ENCODE measurements at places on chromosomes 5 and 9.
A peak's percentile ranks its signal among the peaks of the same experiment; 100 is the strongest.

- H3K27me3 ChIP-seq, result no peaks in the 10 kb centered on the region
- peaks cover 3% of the 10 kb centered on the region for H3K4me1 ChIP-seq
- H3K4me3 ChIP-seq, result no peak overlapping the region
Observed at GRCh38 chr5:61389609-61390008, 57.6 kb downstream of the ZSWIM6 start.

DNA sequence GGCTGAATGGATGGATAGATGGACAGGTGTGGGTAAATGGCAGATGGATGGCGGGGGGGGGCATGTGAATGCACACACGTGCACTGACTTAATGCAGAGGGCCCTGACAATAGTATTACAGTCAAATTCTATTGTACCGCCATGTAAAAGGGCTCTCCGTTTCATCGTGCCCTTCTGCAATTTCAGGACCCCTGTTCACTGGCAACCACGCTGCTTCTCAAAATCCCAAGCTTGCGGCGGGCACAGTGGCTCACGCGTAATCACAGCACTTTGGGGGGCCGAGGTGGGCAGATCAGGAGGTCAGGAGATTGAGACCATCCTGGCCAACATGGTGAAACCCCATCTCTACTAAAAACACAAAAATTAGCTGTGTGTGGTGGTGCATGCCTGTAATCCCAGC, 211.4 kb downstream of the BNC2 start:
- no peaks in the 10 kb centered on the region for H3K36me3 ChIP-seq
- H3K27ac ChIP-seq, result no peak overlapping the region
- H3K27me3 ChIP-seq, result no peaks in the 10 kb centered on the region
- no peaks in the 10 kb centered on the region for H3K4me1 ChIP-seq
- no peak for DNase-seq

- no peaks in the 10 kb centered on the region for H3K36me3 ChIP-seq
- H3K4me3 ChIP-seq, result no peak overlapping the region
- no peaks in the 10 kb centered on the region for H3K4me1 ChIP-seq
- H3K27me3 ChIP-seq, result no peaks in the 10 kb centered on the region
Observed at GRCh38 chr5:16493261-16493660, 27.7 kb upstream of the ZNF622 start.

GRCh38 chr9:71737455-71737854, 30.9 kb downstream of the CEMIP2 start:
- H3K27me3 ChIP-seq, result no peaks in the 10 kb centered on the region
- peaks cover 17% of the 10 kb centered on the region for H3K4me1 ChIP-seq
- peaks cover 50% of the 10 kb centered on the region for H3K36me3 ChIP-seq
- H3K4me3 ChIP-seq, result no peak overlapping the region
- H3K27ac ChIP-seq, result no peak overlapping the region

DNA sequence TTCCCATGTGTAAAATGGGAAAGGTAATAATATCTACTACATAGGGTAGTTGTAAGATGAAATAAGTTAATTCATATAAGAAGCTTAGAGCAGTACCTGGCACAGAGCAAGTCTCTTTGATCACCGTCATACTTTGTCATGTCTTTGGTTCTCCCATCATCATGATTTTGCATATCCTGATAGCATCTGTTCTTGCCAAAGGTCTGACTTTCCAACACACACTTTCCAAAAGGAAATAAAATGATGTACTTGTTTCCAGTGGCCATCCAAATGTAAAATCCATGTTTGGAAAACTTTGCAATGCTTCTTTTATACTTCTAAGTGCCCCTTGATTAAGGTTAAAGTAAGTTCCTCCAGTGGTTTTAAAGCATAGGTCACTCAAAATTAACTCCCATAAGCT, 266.9 kb upstream of the PTGER4 start:
- no peak overlapping the region for H3K4me3 ChIP-seq
- H3K36me3 ChIP-seq, result no peaks in the 10 kb centered on the region
- peaks cover 10% of the 10 kb centered on the region for H3K4me1 ChIP-seq

GRCh38 chr5:57199866-57200265, 26.0 kb downstream of the GPBP1 start:
- no peak overlapping the region for H3K4me3 ChIP-seq
- peaks cover 19% of the 10 kb centered on the region for H3K36me3 ChIP-seq
- H3K4me1 ChIP-seq, result peaks cover 55% of the 10 kb centered on the region
- no peaks in the 10 kb centered on the region for H3K27me3 ChIP-seq

DNA sequence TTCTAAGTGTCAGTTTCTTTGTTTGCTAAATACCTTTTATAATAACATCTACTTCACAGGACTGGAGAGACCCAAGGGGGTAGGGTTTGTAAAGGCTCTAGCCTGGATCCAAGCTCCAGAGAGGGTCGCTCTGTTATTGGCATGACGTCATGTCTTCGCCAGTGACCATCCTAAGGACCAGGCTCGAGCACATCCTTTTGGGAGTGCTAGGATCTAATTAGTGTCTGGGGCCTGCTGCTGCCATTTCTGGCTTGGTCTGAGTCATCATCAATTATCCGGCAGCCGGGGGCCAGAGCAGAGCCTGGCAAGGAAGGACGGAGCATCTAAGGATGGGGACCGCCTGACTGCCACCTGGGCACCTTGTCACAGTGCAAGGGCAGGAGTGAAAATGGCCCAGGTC, 153.0 kb downstream of the NSG2 start:
- no peaks in the 10 kb centered on the region for H3K4me1 ChIP-seq
- no peak for DNase-seq
- no peak overlapping the region for H3K27ac ChIP-seq
- no peaks in the 10 kb centered on the region for H3K27me3 ChIP-seq

DNA sequence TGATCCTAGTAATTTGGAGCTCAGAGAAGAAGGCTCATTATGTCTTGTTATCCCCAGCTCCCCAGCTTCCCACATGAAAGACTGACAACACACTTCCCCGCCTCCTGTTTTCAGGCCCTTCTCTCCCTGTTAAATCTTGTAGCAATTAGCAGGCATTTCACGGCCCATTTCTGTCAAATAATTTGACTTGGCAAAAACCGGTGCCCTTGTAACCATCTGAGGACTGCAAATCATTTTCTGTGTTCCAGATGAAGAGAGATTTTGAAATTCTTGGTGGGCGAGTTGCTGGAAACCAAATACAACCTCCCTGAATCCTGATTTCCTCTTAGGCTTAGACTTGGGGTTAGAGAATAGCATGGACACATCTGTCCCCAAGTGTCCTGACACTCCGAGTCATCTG, 109.7 kb downstream of the MSX2 start:
- DNase-seq, result no peak
- H3K4me1 ChIP-seq, result no peaks in the 10 kb centered on the region
- no peaks in the 10 kb centered on the region for H3K27me3 ChIP-seq
- H3K36me3 ChIP-seq, result no peaks in the 10 kb centered on the region

GRCh38 chr9:128405780-128406171, 14.9 kb upstream of the CERCAM start:
- no peaks in the 10 kb centered on the region for H3K36me3 ChIP-seq
- peaks cover 6% of the 10 kb centered on the region for H3K4me1 ChIP-seq
- no peak overlapping the region for H3K4me3 ChIP-seq
- DNase-seq, result no peak

DNA sequence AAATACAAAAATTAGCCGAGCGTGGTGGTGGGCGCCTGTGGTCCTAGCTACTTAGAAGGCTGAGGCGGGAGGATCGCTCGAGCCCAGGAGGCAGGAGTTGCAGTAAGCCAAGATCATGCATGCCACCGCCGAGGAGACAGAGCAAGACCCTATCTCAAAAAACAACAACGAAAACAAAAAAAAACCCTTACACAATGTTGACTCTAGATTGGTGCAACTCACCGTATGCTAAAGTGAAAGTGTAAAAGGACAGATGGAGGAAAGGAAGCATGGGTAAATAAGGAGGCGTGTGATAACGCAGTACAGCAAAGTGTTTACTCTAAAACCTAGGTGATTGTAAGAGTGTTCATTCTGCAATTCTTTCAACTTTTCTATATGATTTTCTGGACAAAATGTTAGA, 15.9 kb upstream of the RUFY1 start:
- no peaks in the 10 kb centered on the region for H3K27me3 ChIP-seq
- H3K4me1 ChIP-seq, result no peaks in the 10 kb centered on the region
- no peak overlapping the region for H3K27ac ChIP-seq
- no peak for DNase-seq
- H3K4me3 ChIP-seq, result no peak overlapping the region

DNA sequence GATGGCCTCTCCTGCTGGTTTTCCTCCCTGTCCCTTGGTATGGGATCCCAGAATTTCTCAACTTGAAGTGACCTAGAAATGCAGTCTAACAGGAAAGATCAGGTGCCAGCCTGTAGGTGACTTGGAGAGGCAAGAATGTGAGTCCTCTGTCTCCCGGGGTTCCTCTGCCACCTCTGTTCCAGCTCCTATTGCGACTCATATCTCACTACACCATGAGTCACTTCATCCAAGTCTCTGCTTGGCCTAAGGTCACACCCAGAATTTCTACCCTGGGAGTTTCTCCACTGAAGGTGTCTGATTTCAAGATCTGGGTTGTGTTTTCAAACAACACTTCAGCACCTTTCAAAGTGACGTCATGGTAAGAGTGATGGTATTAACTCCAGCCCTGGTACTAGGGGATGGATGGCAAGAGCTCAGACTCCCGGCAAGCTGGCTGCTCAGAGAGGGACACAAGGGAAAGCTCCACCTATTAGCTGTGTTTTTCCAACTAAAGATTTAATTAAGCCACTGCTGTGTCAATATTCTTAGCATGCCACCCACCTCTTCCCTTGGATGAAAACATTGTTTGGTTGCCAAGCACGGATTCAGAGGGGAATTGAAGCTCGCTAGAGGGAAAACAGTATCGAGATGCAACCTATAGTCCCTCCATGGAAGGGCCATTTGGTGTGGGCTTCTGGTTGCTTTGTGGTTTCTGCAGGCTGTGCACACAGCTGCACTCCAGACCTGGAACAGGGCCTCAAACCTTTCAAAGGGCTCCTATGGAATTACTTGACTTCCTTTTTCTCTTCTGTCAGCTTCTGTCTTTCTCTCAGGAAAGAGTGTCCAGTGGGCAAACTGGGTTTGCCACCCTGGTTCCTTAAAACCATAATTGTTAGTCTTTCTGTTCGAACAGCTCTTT, 205.7 kb downstream of the GAS1 start:
- no peaks in the 10 kb centered on the region for H3K36me3 ChIP-seq
- no peak overlapping the region for H3K4me3 ChIP-seq
- no peaks in the 10 kb centered on the region for H3K4me1 ChIP-seq
- no peak overlapping the region for H3K27ac ChIP-seq
- no peak for DNase-seq
- no peaks in the 10 kb centered on the region for H3K27me3 ChIP-seq

DNA sequence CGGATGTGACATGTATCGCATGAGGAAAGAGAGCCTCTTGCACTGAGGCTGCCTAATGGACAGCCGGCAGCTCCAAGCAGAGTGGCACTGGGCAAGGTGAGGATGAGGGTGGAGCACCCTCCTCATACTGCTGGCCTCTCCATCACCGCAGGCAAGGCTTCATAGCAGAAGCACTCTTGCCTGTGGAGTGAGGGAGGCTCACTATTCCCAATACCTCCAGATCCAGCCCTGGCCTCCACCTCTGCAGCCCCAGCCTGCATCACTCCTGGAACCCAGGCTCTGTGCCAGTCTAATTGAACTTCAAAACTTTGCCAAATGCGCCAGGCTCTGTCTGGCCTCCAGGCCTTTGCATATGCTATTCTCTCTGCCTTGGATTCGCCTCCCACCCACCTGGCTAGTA, 29.7 kb upstream of the ARAP3 start:
- no peaks in the 10 kb centered on the region for H3K4me1 ChIP-seq
- H3K4me3 ChIP-seq, result no peak overlapping the region
- no peak for DNase-seq
- no peaks in the 10 kb centered on the region for H3K27me3 ChIP-seq

- DNase-seq, result no peak
- H3K4me3 ChIP-seq, result no peak overlapping the region
- H3K27me3 ChIP-seq, result no peaks in the 10 kb centered on the region
- H3K36me3 ChIP-seq, result no peaks in the 10 kb centered on the region
- H3K27ac ChIP-seq, result no peak overlapping the region
Observed at GRCh38 chr5:54558362-54558761, 40.8 kb downstream of the SNX18 start.

GRCh38 chr9:133125941-133126696, 5.1 kb upstream of the RALGDS start:
- H3K36me3 ChIP-seq, result no peaks in the 10 kb centered on the region
- peak overlapping the region; percentile 35 for H3K4me3 ChIP-seq
- H3K4me1 ChIP-seq, result no peaks in the 10 kb centered on the region

DNA sequence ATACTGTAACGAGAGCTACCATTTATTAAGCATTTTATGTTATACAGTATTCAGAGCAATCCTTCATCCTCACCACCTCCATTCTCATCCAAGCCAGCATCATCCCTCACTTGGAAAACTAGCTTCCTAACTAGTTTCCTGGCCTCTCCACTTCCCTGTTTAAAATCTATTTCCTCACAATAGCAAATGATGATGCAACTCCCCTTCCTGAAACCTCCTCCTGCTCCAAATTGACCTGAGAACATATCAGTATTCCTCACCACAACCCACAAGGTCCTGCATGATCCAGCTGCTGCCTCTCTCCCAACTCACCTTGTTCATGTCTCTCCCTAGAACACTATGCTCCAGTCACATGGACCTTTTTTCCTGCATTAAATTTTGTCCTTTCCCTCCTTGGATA, 4.3 kb upstream of the SLC36A2 start:
- H3K27me3 ChIP-seq, result no peaks in the 10 kb centered on the region
- no peak overlapping the region for H3K4me3 ChIP-seq
- DNase-seq, result no peak
- H3K4me1 ChIP-seq, result no peaks in the 10 kb centered on the region
- no peaks in the 10 kb centered on the region for H3K36me3 ChIP-seq
- H3K27ac ChIP-seq, result no peak overlapping the region

GRCh38 chr5:72654231-72654630, 147.0 kb upstream of the ZNF366 start:
- no peak overlapping the region for H3K27ac ChIP-seq
- H3K4me3 ChIP-seq, result no peak overlapping the region
- no peaks in the 10 kb centered on the region for H3K36me3 ChIP-seq
- no peak for DNase-seq

DNA sequence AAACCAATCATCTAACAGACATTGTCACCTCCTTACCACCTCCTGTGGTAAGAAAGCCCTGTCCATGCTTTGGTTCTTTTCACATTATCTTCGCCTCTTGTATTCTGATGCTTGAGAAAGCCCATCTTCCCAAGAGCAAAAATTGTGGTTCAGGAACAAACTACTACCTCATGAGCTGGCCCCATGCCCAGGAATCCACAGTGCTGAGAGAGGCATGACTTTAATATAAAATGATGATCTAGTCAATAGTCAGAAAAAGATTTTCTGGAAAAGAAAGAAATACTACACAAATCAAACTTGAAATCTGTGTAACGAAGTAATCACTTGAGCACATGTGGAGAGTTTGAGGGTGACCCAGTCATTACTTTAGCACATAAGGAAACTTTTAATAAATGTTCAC, 94.7 kb downstream of the FGF10 start:
- H3K4me1 ChIP-seq, result no peaks in the 10 kb centered on the region
- H3K27me3 ChIP-seq, result no peaks in the 10 kb centered on the region
- no peaks in the 10 kb centered on the region for H3K36me3 ChIP-seq
- DNase-seq, result peak; percentile 74
- no peak overlapping the region for H3K27ac ChIP-seq

DNA sequence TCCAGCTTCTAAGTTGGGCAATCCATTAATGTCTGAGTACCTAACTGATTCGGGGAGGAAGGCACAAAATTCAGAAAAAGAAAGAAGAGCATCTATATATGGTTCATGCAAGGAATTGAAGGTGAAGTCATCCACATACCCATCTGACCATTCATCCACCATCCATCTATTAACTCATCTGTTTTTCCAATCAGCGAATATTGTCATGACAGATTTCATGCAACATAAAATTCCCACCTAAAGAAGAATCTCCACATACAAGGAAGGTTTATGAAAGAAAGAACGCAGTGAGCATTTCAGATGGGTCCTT, 164.7 kb downstream of the GRIA1 start:
- no peak for DNase-seq
- no peaks in the 10 kb centered on the region for H3K27me3 ChIP-seq
- no peaks in the 10 kb centered on the region for H3K4me1 ChIP-seq
- H3K36me3 ChIP-seq, result no peaks in the 10 kb centered on the region

- no peaks in the 10 kb centered on the region for H3K4me1 ChIP-seq
- no peak for DNase-seq
- H3K4me3 ChIP-seq, result no peak overlapping the region
- peaks cover 98% of the 10 kb centered on the region for H3K36me3 ChIP-seq
Observed at GRCh38 chr9:114339130-114339908, 9.7 kb downstream of the ORM2 start.
